Activated CD4-positive, alpha-beta T cell treated with anti-CD3 and anti-CD28 coated beads, Interleukin-2, amount 10 ng/mL, durations not matched to agents 7 days and 5 days (primary cell): ENCODE measurements at places on chromosomes 1 and 21.

- no peak for DNase-seq
These were observed 25.2 kb downstream of the KIFAP3 start for GRCh38 chr1:170049176-170049800.

- DNase-seq: no peak
These were observed 25.6 kb downstream of the C1orf116 start for GRCh38 chr1:207006914-207007313.

- no peak for DNase-seq
These were observed 4.2 kb upstream of the HENMT1 start for GRCh38 chr1:108665067-108665466.

- peak; percentile 69 for DNase-seq
These were observed 31.7 kb upstream of the KHDRBS1 start for GRCh38 chr1:31981972-31982371.

- no peak for DNase-seq
These were observed 118.2 kb upstream of the ADGRL4 start for GRCh38 chr1:79124756-79125155.

GRCh38 chr1:35191429-35192055, 1.4 kb downstream of the SFPQ start:
- no peak for DNase-seq

DNA sequence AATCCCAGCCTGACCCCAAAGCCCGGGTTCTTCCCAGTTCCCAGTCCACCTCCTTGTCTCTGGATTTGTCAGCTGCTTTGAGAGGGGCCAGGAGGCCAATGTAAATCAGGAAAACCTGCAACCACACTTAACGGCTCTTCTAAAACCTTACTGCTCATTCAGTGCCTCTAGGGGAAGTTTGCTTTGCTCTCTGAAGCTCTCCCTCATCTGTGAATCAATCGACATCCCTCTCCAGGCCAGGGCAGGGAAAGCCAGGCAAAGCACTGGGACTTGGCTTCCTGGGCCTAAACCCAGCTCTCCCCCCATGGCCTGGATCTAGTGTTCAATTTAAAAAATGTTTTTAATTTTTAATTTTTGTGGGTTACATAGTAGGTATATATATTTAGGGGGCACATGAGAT, 9.3 kb downstream of the NKAIN1 start:
- DNase-seq: no peak

- DNase-seq: no peak
These were observed 28.8 kb downstream of the PIK3C2B start for GRCh38 chr1:204465546-204466415.

- DNase-seq: no peak
These were observed 439.0 kb upstream of the PLXNA2 start for GRCh38 chr1:208683141-208683540.

DNA sequence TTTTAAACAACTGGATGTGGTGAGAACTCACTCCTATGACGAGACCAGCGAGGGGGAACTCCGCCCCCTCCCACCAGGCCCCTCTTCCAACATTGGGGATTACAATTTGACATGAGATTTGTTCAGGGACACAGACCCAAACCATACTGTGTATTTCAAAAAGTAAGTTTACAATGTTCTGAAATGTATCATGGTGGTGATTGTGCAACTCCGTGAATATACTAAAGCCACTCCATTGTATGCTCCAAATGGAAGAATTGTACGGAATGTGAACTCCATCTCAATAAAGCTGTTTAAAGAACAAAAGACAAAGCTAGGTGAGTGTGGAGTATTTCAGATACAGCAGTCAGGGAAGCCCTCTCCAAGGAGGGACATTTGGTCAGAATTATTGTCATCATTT, 432.1 kb upstream of the VAMP3 start:
- no peak for DNase-seq

GRCh38 chr21:38228115-38228514, 28.7 kb upstream of the KCNJ15 start:
- DNase-seq: no peak

- no peak for DNase-seq
These were observed 5.5 kb upstream of the PIK3R3 start for GRCh38 chr1:46137916-46138315.

DNA sequence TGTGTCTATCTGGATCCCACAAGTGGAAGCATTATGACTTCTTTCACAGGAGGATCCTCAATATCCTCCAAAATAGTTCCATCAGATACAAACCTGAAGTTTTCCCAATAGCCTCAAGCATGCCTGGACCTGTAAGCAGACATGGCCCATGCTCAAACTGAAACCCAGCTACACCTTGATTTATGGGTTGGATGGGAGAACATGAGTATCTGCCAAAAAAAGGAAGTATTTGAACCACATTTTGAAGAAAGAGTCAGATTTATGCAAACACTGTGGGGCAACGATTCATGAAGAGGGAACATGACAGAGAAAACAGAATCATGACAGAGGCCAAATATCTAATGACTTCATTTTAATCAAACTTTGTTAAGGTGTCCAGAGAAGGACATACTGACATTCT, 351.0 kb upstream of the NFIA start:
- DNase-seq: no peak

DNA sequence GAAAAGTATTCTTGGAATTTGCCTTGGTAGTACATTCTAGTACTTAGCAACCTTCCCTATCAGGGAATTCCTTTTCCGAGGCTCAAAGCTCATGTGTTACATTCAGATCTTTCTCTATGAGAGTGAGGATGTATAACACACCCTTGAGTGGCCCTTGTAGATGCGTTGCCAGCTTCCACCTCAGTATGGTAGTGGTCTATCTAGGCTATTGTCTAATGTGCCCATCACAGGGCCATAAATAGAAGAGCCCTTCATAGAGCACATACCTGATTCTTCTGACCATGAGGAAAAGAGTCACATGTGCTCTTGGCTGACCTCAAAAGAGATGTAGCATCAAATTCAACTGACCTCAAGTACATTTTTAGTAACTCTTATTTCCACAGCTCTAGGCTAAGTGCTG, 14.0 kb upstream of the ZC3H11B start:
- DNase-seq: no peak

DNA sequence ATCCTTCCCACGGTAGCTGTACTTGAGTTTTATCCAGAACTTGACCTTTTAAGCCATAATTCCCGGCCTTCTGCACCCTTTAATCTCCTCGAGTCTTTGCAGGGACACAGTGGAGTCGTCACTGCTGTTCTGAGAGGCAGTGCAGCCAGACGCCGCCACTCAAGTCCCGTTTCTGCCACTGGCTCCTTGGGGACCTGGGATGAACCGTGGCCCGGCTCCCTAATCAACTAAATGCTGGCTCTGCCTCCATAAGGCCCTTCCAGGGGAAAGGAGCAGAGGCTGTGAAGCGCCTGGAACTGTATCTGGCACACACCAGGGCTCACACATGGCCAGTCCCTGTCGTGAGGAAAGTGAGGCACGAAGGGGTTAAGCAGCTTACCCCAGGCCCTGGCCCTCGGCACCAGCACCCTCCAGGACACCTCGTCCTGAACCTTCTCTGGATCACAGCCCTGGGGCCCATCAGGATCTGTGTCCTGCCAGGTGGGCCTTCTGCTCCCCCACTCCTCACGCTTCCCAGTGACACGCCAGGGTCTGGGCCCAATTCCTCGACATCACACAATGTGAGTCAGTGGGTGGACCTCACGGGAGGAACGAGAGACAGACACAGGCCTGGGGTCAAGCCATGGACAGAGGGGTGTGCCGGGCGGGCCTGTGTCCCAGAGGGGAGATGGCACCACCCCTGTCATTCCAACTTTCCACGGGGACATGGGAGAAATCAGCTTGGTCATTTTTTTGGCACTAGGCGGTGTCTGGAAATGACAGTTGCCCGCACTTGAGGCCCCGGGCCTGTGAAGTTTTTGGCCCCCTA, 23.5 kb upstream of the C1orf174 start:
- no peak for DNase-seq

- no peak for DNase-seq
These were observed 214.7 kb upstream of the EDN2 start for GRCh38 chr1:41698916-41699860.

- DNase-seq: no peak
These were observed 16.9 kb downstream of the SLC19A1 start for GRCh38 chr21:45525153-45525909.
